ENCODE measurements at places on chromosomes 7 and 10. TPM values are rescaled to one million over a fixed set of nuclear protein-coding genes. Genes with fewer than 3 reads are reported as not detected.
A peak's percentile ranks its signal among the peaks of the same experiment; 100 is the strongest.

GRCh38 chr7:1591396-1591795 is 21.6 kb upstream of the PSMG3 start:
- DNase-seq: no peak

- no peak for DNase-seq
Measured at GRCh38 chr7:40324914-40325313, 190.1 kb downstream of the SUGCT start.

GRCh38 chr10:105540381-105540780 is 899.3 kb downstream of the SORCS3 start:
- no peak for DNase-seq

DNA sequence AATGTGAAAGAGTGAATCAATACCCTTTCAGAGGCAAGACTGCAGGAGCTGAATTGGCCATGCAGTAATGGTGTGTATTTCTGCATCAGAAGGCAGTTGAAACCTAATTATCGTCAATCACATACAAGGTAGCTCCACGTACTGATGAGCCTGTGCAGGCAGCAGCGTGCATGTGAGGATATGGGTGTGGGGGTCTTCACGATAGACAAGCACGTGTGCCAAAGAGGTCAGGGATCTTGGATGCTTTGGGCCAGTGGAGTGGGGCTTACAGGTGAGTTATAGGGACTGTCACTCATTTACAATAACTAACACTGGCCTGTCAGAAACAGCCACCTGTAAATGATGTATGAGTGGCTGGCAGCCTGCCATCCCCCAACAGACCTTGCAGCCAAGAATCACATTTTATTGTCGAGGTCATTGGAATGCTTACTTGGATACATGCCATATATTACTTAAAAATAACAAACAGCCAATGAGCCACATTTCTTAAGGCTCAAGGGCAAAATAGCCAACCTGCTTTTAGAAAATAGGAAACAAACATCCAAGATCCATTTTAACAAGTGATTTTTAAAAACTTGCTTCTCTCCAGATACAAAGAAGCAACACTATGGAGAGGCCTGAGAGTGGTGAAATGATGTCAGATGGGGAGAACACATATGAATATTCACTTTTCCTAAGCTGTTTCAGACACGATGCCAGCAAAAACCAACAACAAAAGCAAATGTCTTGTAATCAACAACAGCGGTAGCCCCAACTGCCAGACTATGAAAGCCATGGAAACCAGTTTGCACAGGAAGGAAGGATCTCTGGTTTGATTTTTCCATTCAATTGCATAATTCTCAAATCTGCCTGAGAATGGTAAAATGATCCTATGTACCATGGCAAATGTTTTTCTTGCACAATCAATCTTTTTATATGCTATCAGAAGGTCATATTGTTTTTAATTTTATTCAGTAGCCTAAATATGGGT is 210.7 kb downstream of the SKAP2 start:
- no peak for DNase-seq

DNA sequence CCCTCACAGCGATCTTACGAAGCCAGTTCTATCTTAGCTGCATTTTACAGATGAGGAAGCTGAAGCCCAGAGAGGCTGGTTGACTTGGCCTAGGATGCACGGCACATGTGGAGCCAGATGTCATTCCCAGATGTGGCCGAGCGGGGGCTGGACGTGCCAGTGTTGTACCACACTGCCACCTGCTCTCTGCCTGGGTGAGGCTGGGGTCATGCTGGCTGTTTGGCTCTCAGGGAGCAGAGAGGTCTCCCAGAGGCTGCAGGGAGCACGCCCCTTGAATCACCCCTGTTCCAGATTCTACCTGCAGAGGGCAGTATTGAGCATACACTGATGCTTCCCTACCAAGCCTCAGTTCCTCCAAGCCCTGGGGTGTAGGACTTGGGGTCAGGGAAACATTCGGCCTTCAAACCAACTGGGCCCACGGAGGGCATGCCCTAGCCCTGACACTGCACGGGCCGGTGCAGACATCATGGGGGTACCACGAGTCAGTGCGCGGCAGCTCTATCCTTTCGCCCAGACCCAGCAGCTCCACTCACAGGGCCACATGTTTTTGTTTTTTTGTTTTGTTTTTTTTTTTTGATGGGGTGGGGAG is 3.8 kb upstream of the GTF2IRD1 start:
- no peak for DNase-seq

GRCh38 chr10:29636178-29636577 is 1.4 kb upstream of the SVIL start:
- DNase-seq: no peak

DNA sequence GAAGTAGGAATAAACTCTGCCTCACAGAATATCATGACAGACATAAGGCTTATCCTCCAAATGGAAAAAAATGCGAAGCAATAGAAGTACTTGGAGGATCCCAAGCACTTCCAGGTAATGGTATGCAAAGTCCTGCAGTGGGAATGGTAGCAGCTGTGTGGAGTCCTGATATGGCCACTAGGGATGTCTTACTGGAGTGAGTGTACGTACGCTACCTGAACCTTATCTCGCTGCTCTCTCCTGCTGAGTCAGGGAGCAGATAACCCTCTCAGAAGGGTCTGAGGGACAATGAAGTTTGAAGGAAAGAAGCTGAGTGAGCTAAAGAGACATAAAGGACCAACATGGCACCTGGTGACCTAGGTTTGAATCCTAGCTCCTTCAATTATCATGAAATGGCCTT is 42.2 kb downstream of the CH25H start:
- DNase-seq: no peak

GRCh38 chr7:82335001-82335400 is 108.6 kb downstream of the CACNA2D1 start:
- no peak for DNase-seq

GRCh38 chr7:93228302-93228701 is 2.0 kb upstream of the HEPACAM2 start:
- no peak for DNase-seq

DNA sequence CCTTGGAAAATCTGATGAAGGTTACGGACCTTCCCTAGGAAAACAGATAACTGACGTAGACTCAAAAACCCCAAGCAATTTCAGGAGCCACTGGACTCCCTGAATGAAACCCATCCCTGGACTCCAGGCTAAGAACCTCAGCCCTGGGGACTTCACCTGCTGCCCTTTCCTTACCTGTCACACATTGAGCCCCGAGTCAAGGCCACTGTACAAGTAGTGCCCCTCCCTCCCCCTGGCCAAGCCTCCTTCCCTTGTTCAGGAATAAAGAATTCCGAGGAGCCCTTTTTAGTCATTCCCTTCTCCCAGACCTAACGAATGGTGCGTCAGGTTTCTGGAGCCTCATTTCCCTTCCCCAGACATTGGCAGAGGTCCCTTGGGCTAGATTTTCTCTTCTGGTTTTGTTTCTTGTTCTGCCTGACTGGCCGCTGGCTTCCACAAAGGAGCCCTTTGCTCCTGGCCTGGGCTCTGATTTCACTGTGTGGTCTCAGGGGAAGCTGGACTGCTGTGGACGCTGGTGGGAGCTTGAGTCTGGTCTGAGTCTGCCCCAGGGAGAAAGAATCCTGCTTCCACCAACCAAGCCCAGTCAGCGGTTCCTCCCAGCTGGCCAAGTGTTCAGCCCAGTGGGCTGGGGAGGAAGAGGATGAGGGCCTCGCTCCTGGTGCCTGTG is 31.7 kb downstream of the ZNF775 start:
- no peak for DNase-seq

GRCh38 chr7:88432301-88432700 is 125.6 kb upstream of the STEAP4 start:
- no peak for DNase-seq

DNA sequence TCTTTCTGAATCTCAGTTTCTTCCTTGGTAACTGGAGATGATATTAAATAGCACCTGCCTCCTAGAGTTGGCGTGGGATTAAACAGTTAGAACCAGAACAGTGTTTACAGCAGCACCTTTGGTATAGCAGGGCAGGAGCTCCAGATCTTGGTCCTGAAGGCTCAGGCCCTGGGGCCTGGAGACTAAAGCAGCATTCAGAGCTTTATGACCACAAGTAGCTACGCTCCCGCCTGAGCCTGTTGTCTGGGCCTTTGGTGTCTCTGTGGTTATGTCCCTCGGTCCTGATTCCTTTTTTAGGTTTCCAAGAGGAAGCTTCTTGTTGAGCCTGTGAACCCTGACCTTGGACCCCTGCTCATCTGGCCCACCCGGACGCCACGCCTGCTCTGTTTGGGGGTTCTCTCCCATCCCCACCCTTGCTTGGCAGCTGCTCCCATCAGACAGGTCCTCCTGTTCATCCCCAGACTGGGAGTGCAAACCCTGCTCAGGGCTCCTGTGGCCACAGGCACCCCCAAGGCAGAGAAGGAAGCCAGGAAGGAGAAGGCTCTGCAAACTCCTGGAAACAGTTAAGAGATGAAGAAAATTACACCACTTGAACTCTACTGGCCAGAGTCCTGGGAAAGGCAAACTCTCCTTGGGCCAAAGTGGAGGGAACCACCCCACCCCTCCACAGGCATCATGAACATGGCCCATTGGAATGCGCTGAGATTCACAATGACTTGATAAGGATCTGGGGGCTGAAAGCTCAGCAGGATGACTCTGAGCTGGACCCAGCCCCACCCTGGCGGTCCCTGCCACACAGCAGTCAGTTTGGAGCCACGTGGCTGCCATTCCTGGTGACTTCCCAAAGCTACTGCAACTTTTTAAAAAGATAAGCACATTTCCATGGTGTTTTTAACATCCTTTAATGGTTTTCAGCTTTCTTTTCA is 50.1 kb upstream of the TMEM72 start:
- DNase-seq: peak; percentile 91

GRCh38 chr10:86790394-86790793 is 34.0 kb downstream of the BMPR1A start:
- no peak for DNase-seq

GRCh38 chr7:69243016-69243415 is 355.3 kb upstream of the AUTS2 start:
- no peak for DNase-seq

GRCh38 chr10:30422151-30422695 is 11.8 kb upstream of the MAP3K8 start:
- DNase-seq: no peak

DNA sequence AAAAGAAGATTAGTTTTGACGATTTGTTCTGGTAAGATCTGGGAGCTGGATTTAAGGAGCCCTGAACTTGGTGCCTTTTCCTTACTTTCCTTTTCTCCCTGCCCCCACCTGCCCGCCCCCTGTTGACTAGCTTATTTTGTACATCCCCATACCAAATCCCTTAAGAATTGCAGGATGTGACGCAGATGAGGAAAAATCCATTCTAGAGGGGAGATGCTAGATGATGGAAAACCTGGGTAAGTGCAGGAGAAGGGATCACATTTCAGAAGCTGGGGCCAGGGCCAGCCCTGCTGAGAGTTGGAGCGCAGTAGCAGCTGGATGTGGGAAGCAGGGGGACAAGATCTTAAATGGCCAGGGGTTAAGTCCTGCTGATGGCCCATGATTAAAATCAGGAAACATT is 93.9 kb downstream of the CCDC3 start:
- DNase-seq: no peak

GRCh38 chr7:135913404-135913803 is 63.8 kb downstream of the MTPN start:
- no peak for DNase-seq

GRCh38 chr10:122658356-122659049 is 41.1 kb downstream of the C10orf120 start:
- DNase-seq: no peak

DNA sequence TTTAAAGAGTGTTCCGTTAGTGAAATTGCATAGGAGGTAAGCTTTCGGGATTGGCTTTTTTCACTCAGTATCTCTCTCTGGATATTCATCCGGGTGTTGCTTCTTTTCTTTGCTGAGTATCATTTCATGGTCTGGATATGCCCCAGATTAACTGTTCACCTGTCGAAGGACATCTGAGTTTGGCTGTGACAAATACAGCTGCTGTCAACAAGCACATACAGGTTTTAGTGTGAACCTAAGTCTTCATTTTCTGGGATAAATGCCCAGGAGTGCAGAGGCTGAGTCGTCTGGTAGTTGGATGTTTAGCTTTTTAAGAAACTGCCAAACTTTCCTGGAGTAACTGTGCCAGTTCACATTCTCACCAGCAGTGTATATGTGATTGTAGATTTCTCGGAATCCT is 5.6 kb downstream of the DOCK1 start:
- no peak for DNase-seq

DNA sequence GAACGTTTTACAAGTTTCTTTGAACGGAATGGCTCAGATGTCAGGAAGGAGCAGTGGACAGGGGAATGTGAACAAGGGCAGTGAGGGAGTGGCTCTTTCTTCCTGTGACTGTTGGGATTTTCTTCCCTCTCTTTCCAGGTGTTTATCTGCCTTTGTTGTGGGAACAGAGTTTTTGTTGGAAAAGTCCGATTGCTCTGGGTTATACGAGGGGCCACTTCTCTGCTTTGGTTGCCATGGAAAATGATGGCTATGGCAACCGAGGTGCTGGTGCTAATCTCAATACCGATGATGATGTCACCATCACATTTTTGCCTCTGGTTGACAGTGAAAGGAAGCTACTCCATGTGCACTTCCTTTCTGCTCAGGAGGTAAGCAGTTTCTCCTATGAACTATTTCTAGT is 41.4 kb downstream of the ZRANB1 start:
- DNase-seq: no peak

DNA sequence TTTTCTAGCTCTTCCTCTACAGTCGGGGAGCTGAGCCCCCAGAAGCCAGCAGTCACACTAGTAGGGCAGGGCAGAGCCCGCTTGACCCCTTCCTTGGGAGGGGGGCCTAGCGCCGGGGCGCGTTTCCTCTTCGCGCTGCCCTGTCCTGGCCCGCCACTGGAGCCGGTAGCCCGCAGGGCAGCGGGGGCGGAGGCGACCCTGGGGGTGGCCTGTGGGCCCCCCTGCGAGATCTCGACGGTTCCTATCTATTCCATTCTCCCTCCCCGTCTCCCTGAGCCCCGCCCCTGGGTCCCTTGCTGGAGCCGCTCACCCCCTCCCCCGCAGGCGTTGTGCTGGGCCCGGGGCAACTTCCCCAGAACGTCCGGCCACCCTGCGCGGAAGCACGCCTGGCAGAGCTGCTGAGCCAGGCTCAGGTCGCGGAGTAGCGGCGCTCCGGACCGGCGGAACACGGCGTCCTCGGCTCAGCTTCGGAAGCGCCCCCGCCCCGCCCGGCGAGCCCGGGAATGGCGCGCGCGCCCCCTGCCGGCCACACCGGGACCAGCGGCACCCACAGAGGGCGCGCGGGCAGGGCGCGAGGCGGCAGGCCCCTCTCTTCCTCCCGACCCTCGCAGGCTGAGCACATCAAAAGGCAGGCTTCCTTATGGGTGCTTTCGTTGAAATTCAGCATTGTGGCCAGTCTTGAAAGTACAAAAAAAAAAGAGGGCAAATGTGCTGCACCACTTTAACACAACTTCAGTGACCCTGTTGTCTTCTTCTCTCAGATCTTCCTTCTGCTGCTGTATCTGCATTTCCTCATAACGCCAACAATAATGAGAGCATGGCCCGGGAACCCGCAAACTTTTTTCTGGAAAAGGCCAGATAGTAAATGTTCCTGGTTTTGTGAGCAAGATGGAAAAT is 327.6 kb downstream of the TNS3 start:
- DNase-seq: no peak

GRCh38 chr7:128174386-128174785 is 66.7 kb upstream of the LEP start:
- DNase-seq: no peak

HOXA2 gene
- 0.09 TPM for polyA plus RNA-seq

SLC25A28 gene
- 33.7 TPM for polyA plus RNA-seq

TCAF2 gene
- 1.9 TPM for polyA plus RNA-seq

GJD4 gene
- not detected for polyA plus RNA-seq

ARHGAP22 gene
- 6.4 TPM for polyA plus RNA-seq

TSPAN33 gene
- 0.22 TPM for polyA plus RNA-seq

OPN4 gene
- polyA plus RNA-seq: not detected

ZNF398 gene
- polyA plus RNA-seq: 8.0 TPM

LIPF gene
- polyA plus RNA-seq: not detected

DNAH11 gene
- polyA plus RNA-seq: 0.87 TPM

LIPM gene
- polyA plus RNA-seq: not detected
